ENCODE measurements at places on chromosomes 3 and 15. TPM values are rescaled to one million over a fixed set of nuclear protein-coding genes. Genes with fewer than 3 reads are reported as not detected.

DNA sequence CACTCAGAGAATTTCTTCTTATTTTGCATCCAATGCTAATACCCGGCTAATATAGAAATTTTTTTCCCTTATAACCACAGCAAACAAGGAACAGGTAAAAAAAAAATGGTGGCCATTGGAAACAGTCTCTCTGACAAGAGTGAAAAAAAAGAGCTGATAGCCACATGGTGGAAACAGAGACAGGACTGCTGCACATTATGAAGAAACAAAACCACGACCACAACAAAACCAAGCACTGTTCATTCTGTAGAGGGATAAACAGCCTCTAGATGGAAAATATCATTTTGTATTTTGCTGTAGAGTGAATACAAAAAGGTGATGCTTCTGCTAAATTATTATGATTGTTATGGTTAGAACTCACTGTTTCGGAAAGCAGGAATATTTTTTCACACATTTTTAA, 686.2 kb downstream of the NLGN1 start:
- no peak overlapping the region for H3K4me3 ChIP-seq
- no peak overlapping the region for H3K27ac ChIP-seq
- no peaks in the 10 kb centered on the region for H3K27me3 ChIP-seq
- no peak for DNase-seq

GRCh38 chr15:66496951-66497501, 536 bp downstream of the SNAPC5 start:
- peak overlapping the region; percentile 89 for H3K27ac ChIP-seq
- H3K4me1 ChIP-seq: peaks cover 23% of the 10 kb centered on the region
- H3K36me3 ChIP-seq: peaks cover 47% of the 10 kb centered on the region
- DNase-seq: peak; percentile 11
- no peaks in the 10 kb centered on the region for H3K27me3 ChIP-seq
- peak overlapping the region; percentile 83 for H3K4me3 ChIP-seq

GRCh38 chr3:41612853-41613252, 349.1 kb downstream of the ULK4 start:
- DNase-seq: no peak
- H3K36me3 ChIP-seq: no peaks in the 10 kb centered on the region
- no peak overlapping the region for H3K4me3 ChIP-seq
- H3K27me3 ChIP-seq: no peaks in the 10 kb centered on the region
- H3K27ac ChIP-seq: no peak overlapping the region

- no peak overlapping the region for H3K27ac ChIP-seq
- no peak for DNase-seq
- H3K36me3 ChIP-seq: no peaks in the 10 kb centered on the region
- no peaks in the 10 kb centered on the region for H3K27me3 ChIP-seq
- H3K4me3 ChIP-seq: no peak overlapping the region
These were observed 52.4 kb downstream of the TRPM1 start for GRCh38 chr15:31049111-31049510.

- no peak overlapping the region for H3K27ac ChIP-seq
- H3K36me3 ChIP-seq: no peaks in the 10 kb centered on the region
- no peaks in the 10 kb centered on the region for H3K27me3 ChIP-seq
- H3K4me3 ChIP-seq: no peak overlapping the region
- no peak for DNase-seq
These were observed 10.8 kb downstream of the MINAR1 start for GRCh38 chr15:79442911-79443310.

GRCh38 chr15:49674370-49674769, 53.5 kb downstream of the DTWD1 start:
- no peaks in the 10 kb centered on the region for H3K36me3 ChIP-seq
- no peaks in the 10 kb centered on the region for H3K27me3 ChIP-seq
- no peak for DNase-seq
- no peak overlapping the region for H3K4me3 ChIP-seq
- H3K27ac ChIP-seq: no peak overlapping the region
- H3K4me1 ChIP-seq: peaks cover 5% of the 10 kb centered on the region

Gene HDGFL3
- total RNA-seq: 2.6 TPM

Gene LRRN1
- total RNA-seq: 0.55 TPM

Gene PRICKLE2
- 38.4 TPM for total RNA-seq

Gene ZNF639
- 28.1 TPM for total RNA-seq

Data from transverse colon (tissue), 4 donors.